ENCODE measurements at places on chromosomes 5 and 9.

- DNase-seq = peak; percentile 4
These were observed 49.2 kb downstream of the EQTN start for GRCh38 chr9:27247756-27248155.

GRCh38 chr5:9222054-9222976, 323.6 kb downstream of the SEMA5A start:
- DNase-seq = no peak

- DNase-seq = no peak
These were observed 338.7 kb upstream of the IRX4 start for GRCh38 chr5:2221450-2221849.

DNA sequence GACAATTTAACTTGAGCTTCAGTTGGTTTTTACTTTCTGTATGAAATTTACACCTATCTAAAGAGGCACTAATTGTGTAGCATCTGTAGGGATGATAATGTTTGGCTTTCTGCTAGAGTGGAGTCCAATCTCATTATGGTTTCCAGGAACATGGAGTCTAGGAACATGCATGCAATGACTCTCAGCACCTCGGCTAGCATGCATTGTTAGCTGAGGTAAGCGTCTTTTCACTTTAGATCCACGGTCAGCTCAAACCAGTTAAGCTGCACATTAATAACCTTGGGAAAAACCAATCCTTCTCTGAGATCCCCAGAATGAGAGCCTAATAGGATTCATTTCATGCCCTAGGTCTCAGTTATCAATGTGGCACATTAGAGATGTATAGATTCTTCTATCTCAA, 7.8 kb upstream of the GDA start:
- no peak for DNase-seq

- no peak for DNase-seq
These were observed 41.2 kb downstream of the PDE6A start for GRCh38 chr5:149903404-149903803.

GRCh38 chr5:148469501-148469935, 85.8 kb downstream of the FBXO38 start:
- DNase-seq = no peak

DNA sequence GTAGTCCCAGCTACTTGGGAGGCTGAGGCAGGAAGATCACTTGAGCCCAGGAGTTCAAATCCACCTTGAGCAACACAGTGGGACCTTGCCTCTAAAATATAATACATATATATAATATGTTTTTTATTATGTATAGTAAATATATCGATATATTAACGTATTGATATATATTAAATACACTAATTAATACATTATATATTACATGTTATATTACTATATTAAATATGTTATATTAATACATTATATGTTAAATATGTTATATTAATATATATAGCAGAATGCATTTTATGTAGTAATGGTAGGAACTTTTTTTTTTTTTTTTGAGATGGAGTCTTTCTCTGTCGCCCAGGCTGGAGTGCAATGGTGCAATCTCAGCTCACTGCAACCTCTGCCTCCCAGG, 18.1 kb upstream of the BNC2 start:
- no peak for DNase-seq

DNA sequence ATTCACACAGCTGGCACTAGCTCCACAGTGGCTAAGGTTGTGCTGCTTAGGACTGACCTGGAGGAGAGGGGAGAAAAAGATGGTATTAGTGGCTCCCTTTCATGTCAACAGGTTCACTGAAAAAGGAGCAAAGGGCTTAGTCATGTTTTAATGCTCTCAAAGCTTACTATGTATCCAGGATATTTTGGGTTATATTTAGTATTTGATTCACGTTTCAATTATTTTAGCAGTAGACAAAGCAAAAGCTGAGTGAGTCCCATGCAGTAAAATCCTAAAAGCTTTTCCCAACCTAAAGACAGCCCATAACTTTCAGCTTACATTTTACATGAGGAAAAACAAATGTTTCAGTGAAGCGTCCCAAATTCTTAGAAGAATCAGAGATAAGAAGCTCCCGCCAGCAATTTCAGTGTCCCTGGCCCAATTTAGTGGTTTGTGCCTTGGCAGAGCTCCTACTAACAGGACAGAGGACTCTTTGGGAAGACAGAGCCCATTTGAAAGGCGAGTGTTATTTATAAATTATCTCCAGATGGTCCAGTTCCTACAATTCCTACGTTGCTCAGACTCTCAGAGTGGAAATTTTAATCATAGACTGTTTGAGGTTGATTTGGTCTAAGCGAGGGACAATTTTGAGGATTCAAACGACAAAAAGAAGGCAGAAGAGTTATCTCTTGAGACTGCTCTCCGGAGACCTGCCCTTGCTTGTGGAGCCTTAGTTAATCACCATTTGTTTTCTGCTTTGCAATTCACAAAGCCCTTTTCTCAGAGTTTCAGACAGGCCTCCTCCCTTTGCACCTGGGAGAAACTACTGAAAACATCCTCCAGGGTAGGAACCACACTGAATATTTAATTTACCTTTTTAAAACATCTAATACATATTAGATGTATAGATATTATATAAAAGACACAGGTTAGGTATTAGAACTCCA, 225.0 kb upstream of the ANKRD55 start:
- no peak for DNase-seq

GRCh38 chr5:186091-187041, 4.9 kb upstream of the LRRC14B start:
- DNase-seq = no peak

- DNase-seq = peak; percentile 52
These were observed 37.3 kb downstream of the FBXW2 start for GRCh38 chr9:120755810-120756434.

- DNase-seq = no peak
These were observed 211.9 kb upstream of the IRX4 start for GRCh38 chr5:2094616-2094995.
